Left renal pelvis (tissue), 4 donors: ENCODE measurements at places on chromosomes 3 and 15. TPM values are rescaled to one million over a fixed set of nuclear protein-coding genes. Genes with fewer than 3 reads are reported as not detected.

Gene MUC20
- polyA plus RNA-seq, result 18.1 TPM

GRCh38 chr3:134615743-134616142 is 35.1 kb downstream of the KY start:
- no peak for DNase-seq

Gene KLHL24
- polyA plus RNA-seq, result 45.6 TPM

GRCh38 chr3:157810924-157811718 is 295.1 kb downstream of the SHOX2 start:
- DNase-seq, result no peak

Gene CASR
- 21.7 TPM for polyA plus RNA-seq

Gene GABRA5
- polyA plus RNA-seq, result 0.27 TPM

Gene TRIM59
- polyA plus RNA-seq, result 17.2 TPM

Gene ASB14
- 0.78 TPM for polyA plus RNA-seq

DNA sequence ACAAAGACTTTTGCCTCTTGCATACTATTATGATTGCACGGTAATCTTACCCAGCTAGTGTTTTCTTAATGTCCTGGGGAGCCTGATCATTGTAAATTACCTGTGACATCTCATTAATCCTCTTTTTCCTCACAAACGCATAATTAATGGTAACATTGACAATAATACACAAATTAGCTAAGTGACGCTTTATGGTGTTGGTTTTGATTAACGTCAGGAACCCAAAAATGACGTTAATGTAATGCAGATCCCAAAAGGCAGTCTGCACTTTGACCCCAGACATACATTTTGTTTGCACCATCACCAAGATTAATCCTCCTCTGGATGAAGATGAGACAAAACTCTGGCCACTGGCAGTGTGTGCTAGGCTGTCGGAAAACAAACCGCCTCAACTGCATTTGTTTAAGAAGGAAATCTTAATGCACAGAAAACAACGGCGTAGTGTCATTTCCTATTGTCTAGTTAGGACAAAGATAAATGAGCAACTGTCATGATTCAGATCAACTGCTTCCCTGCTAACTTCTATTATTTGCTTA is 83.9 kb upstream of the CDIN1 start:
- DNase-seq, result no peak

DNA sequence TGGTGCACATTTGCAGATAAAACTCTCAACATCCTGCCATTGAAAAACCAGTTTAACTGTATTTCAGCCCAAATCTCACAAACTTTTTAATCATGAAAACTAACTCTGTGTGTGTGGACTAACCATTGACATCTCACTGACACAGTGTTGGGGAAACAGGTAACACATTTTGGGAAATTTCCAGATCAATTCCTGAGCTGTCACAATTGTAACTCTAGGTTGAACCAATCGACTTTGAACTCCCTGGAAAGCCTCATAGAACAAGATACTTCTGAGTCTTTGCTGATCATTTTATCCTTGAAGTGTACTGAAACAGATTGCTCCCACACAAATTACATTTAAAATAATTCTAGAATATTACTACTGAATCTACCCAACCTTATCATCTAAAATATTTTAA is 667.9 kb upstream of the NR2F2 start:
- DNase-seq, result no peak

- DNase-seq, result no peak
Measured at GRCh38 chr3:41092844-41093243, 106.5 kb upstream of the CTNNB1 start.

- no peak for DNase-seq
Measured at GRCh38 chr3:108085810-108086350, 5.0 kb downstream of the CD47 start.

Gene GOLGA8T
- polyA plus RNA-seq, result not detected

DNA sequence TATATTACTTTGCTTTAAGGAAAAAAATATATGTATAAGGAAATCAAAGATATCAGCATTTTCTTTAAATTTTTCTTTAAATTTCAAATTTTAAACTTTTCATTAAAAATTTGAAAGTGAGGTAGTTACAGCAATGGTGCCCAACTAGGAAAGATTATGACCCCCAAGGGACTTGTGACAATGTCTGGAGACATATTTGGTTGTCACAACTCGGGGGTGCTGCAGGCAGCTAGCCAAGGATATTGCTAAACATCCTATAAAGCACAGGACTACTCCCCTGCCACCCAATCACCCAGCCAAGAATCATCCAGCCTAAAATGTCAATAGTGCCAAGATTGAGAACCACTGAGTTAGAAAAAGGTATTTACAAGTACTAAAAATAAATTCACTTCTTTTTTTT is 57.3 kb downstream of the SLC4A7 start:
- DNase-seq, result no peak

DNA sequence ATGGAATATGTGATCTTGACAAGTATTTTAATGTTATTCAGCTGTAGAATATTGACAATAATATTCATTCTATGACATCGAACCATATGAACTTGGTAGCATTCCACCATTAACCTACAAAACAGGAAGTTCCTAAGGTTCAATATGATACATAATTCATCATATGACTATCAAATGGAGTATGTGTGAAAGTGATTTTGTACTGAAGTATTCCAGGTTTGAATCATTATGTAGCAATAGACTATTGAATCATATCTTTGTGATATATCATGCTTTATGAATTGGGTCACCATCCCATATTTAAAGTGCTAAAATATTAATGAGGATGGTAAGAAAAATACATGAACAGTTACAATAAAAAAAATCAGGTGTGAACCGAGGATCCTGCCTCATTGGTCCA is 95.1 kb downstream of the TP63 start:
- DNase-seq, result no peak

DNA sequence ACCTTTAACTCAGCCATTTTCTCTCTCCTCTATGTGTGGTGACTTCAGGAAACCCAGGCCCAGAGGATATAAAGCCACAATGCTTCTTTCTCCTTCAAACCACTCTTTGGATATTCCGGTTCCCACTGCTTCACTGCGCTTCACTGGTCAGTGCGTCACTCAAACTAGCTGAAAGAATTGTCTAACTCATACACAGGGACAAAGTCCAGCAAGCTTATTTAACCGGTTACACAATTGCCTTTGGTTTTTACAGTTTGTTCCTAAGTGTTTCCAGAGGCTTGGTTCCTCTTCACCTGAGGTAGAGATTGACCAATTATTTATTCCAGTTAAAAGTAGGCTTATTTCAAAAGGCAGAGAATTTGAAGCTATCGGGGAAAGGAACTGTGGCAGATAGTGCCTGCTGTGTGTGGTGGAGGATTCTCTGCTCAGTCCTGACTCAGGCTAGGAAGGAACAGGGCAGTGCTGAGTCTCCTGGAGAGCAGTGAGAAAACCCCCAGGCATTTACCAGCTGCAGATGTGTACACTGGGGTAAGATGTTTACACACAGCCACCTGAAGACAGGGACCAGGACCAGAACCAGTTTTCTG is at the start of gene HGD:
HGD (minus strand) TSS at position 145 of the 587 bp plus-strand sequence; CDS start at position 17, 128 bp downstream.
- peak; percentile 53 for DNase-seq

- DNase-seq, result no peak
Measured at GRCh38 chr3:112671930-112672715, 31.2 kb upstream of the CCDC80 start.

Gene CSPG5
- polyA plus RNA-seq, result 0.95 TPM

DNA sequence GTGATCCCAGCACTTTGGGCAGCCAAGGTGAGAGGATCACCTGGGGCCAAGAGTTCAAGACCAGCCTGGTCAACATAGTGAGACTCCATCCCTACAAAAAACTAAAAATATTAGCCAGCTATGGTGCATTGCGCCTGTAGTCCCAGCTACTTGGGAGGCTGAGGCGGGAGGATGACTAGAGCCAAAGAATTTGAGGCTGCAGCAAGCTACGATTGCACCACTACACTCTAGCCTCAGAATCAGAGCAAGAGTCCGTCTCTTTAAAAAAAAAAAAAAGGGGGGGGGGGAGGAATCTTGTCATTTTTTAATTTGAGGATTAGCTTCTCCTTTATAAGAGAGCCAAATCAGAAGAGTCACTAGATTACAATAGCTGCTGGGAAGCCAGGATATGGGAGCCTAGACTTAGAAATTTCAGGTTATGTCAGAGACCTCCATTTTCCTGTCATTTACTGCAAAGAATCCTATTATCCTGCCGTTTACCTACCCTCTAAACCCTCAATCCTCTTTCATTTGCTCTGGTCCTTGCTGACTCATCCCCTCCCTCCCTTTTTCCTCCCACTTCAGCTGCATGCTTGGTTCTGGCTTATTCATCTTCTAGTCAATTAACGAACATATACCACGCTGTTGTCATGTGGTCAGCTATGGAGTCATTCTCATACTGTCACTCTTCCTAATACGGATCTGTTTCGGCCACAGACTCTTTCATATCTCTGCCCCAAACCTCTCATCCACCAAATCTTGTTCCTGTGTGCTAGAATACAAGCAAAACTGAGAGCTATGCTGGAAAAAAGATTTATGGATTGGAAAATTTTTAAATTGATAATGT is 83.8 kb upstream of the PPIB start:
- DNase-seq, result no peak

Gene FYCO1
- polyA plus RNA-seq, result 16.9 TPM

Gene ALDH1A3
- 43.3 TPM for polyA plus RNA-seq

- no peak for DNase-seq
Measured at GRCh38 chr3:102112704-102113230, 263.5 kb downstream of the NFKBIZ start.

- no peak for DNase-seq
Measured at GRCh38 chr15:74763416-74763815, 14.8 kb downstream of the CYP1A2 start.

GRCh38 chr3:141388823-141389621 is 20.7 kb downstream of the ZBTB38 start:
- no peak for DNase-seq

DNA sequence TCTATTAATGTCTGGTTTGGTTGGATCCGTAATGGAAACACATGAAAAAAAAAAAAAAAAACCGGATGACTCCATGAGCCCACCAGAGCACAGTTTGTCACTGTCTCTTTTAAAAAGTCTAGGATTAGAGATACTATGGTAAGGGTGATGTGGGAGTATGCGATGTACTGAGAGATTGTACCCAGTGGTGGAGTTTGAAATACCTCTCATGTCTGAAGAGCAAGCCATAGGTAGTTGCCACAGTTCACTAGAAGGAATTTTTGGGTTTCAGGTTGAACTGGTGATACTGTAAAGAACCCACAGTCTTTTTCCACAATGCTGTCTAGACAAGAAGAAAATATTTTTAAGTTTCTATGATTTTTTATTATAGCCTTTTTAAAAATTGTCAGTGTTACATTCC is 132.9 kb downstream of the KLHL25 start:
- no peak for DNase-seq

Gene NDN
- polyA plus RNA-seq, result 85.7 TPM

DNA sequence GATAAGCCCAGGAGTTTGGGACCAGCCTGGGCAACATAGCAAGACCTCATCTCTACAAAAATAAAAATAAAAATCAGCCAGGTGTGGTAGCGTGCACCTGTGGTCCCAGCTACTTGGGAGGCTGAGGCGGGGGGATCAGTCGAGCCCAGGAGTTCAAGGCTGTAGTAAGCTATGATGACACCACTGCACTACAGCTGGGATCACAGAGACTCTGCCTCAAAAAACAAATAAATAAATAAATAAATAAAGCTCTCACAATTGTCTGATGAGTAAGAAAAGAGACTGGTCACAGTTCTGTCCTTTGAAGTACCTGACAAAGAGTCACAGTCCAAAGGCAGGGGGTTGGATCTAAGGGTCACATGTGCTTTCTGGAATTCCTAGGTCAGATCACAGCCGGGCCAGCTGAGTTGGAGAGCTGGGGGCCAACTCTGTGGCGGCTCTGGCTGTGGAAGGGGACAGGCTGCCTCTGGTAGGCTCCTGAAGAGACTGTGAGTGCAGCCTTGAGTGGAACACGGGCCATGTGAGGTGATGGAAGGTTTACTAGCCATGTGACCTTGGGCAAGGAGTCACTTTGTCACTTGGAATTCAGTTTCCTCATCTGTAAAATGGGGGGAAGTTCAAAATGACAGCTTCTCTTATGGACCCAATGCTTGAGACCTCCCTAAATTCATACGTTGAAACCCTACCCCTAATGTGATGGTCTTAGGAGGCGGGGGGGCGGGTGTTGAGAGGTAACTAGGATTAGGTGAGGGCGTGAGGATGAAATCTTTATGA is 47.2 kb downstream of the WHAMM start:
- DNase-seq, result no peak

Gene CHRFAM7A
- polyA plus RNA-seq, result 1.7 TPM

Gene ESYT3
- polyA plus RNA-seq, result 1.4 TPM

Gene SAXO2
- polyA plus RNA-seq, result 6.7 TPM

Gene CATSPER2
- polyA plus RNA-seq, result 2.3 TPM

GRCh38 chr3:112973325-112974177 is 1.4 kb downstream of the CD200R1 start:
- DNase-seq, result no peak

DNA sequence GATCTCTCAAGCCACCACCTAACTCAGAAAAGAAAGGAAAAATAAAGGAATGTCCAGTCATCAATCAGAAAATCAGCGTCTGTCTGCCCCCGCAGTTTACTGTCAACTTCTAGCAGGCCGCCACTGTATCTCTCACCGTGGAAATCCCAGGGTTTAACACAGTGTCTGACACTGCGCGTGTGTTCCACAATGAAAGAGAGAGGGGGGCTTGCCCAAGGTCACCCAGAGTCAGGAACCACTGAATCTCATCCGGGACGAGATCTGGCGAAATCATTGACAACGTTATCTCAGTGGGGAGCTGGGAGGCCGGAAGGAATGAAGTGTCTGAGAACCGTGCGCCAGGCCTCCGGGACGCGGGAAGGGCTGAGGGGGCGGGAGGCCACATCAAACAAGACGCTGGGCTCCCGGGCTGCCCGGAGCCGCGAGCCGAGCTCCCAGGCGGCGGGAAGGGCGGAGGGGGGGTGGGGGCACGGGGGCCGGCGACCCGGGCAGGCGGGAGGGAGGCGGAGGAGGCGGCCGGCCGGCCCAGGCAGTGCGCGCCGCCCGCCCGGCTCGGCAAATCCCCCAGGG is 2.2 kb upstream of the HES1 start:
- no peak for DNase-seq

DNA sequence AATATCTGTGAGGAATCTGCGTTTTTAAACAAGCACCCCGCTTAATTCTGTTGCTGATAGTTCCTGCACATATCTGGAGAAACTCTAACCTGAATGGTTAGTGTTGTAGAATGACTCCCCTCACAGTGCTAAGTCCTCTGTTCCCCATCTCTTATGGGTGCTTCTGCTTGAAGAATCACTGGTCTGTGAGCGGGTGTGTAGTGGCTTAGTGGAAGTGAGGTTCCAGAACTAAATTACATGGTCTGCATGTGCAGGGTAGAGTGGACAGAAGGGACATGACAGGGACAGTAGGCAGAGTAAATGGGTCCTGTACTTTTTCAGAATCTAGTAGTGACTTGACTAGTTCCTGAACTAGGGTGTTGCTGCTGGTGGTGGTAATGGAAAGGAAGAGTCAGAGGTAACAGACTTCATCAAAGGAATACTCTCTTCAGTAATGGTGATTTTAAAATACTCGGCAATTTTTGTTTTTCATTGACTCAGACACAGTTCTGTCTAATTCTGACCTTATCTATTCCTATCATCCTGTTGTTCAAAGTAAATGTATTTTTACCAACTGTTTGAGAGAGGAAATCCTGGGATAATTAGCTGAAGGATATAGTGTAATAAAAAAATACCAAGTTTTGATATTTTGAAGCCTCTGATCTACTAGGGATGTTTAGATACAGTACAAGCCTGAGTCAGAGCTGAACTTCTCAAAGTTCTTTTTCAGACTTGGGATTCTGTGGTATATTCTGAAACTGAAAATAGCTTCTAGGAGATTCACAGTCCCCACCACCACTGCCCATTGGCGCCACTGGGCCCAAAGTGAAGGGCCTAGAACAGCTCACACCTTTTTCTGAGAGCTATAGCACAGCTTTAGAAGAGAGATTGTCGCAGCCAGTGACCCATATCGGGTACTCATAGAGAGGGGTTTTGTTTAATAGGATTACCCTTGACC is 55.5 kb downstream of the FNDC3B start:
- DNase-seq, result no peak

Gene EXOSC7
- polyA plus RNA-seq, result 41.2 TPM
